Tibial nerve (tissue), 4 donors: ENCODE measurements at places on chromosomes 2 and 18.

- no peak for DNase-seq
- no peaks in the 10 kb centered on the region for H3K36me3 ChIP-seq
- no peaks in the 10 kb centered on the region for H3K27me3 ChIP-seq
- no peak overlapping the region for H3K4me3 ChIP-seq
- H3K27ac ChIP-seq: no peak overlapping the region
These were observed 110.5 kb downstream of the CCDC148 start for GRCh38 chr2:158346032-158346431.

GRCh38 chr2:108450863-108451262, 1.9 kb downstream of the GCC2 start:
- H3K27ac ChIP-seq: no peak overlapping the region
- peaks cover 46% of the 10 kb centered on the region for H3K36me3 ChIP-seq
- DNase-seq: no peak
- H3K4me3 ChIP-seq: no peak overlapping the region
- H3K4me1 ChIP-seq: no peaks in the 10 kb centered on the region
- no peaks in the 10 kb centered on the region for H3K27me3 ChIP-seq

- H3K4me1 ChIP-seq: no peaks in the 10 kb centered on the region
- no peaks in the 10 kb centered on the region for H3K36me3 ChIP-seq
- no peak overlapping the region for H3K27ac ChIP-seq
These were observed 4.1 kb upstream of the TTR start for GRCh38 chr18:31587529-31587928.

GRCh38 chr2:238203973-238204683, 633 bp upstream of the ILKAP start:
- H3K36me3 ChIP-seq: no peaks in the 10 kb centered on the region
- H3K4me1 ChIP-seq: no peaks in the 10 kb centered on the region
- no peaks in the 10 kb centered on the region for H3K27me3 ChIP-seq

- H3K27ac ChIP-seq: no peak overlapping the region
- no peaks in the 10 kb centered on the region for H3K36me3 ChIP-seq
- no peaks in the 10 kb centered on the region for H3K4me1 ChIP-seq
- no peaks in the 10 kb centered on the region for H3K27me3 ChIP-seq
These were observed 70.7 kb downstream of the NABP1 start for GRCh38 chr2:191748528-191749180.

DNA sequence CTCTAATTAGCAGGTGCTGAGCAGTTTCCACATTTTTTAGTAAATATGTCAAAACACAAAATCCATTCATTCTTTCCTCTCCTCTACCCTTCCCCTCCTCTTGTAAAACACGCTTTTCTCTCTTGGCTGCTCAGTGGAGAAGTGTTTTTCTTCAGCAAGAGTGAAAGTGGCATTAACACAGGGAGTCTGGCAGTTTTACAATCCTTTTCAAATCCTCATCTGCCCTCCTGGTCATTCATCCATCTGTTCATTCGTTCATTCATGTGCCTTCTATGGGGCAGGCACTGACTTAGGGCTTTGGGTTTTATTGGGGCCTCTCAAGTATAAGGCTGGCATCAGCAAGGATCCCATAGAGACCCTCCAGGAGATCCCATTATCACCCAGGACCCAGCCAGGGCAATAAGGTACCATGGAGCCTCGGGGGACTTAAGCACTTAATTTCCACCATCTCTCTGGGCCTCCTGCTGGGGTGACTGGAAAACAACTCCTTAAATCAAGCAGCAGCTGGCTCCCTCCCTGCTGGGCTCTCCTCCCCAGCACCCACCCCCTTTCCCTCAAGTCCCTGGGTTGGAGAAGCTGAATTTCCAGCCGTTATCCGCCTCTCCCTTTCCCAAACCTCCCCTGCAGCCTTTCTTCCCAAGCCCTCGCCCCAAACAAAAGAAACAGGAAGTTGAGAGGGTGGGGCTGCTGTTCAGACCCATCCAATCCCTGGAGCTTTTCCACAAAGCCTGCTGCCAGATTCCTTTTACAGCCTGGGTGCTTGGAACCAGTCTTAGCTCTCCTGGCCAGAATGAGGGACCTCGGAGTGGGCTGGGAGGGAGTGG, 32.6 kb downstream of the MARCHF4 start:
- peak overlapping the region; percentile 16 for H3K27ac ChIP-seq
- H3K27me3 ChIP-seq: no peaks in the 10 kb centered on the region
- no peaks in the 10 kb centered on the region for H3K36me3 ChIP-seq

- no peaks in the 10 kb centered on the region for H3K27me3 ChIP-seq
- no peak overlapping the region for H3K4me3 ChIP-seq
- peaks cover 18% of the 10 kb centered on the region for H3K4me1 ChIP-seq
- H3K27ac ChIP-seq: no peak overlapping the region
- DNase-seq: no peak
- H3K36me3 ChIP-seq: no peaks in the 10 kb centered on the region
These were observed 311.7 kb upstream of the PKDCC start for GRCh38 chr2:41736105-41736567.

DNA sequence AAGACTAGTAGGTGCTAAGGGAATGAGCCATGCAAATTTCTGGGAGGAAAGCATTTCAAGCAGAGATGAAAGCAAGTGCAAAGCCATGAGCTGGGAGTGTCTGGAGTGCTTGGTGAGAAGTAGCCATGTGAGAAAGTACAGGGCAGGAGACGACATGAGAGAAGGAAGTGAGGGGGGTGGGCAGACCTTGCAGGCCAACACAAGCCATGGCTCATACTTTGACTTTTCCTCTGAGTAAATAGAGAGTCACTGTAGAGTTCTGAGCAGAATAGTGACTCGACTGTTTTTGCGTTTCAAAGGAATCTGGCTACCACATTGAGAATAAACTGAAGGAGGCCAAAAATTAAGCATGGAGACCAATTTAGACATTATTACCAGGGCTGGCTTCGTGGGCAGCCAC, 42.2 kb downstream of the SCN2A start:
- H3K27ac ChIP-seq: no peak overlapping the region
- no peak for DNase-seq
- no peaks in the 10 kb centered on the region for H3K27me3 ChIP-seq
- no peak overlapping the region for H3K4me3 ChIP-seq
- H3K4me1 ChIP-seq: no peaks in the 10 kb centered on the region

- H3K27me3 ChIP-seq: no peaks in the 10 kb centered on the region
- H3K27ac ChIP-seq: no peak overlapping the region
- no peak for DNase-seq
- H3K36me3 ChIP-seq: no peaks in the 10 kb centered on the region
- H3K4me3 ChIP-seq: no peak overlapping the region
These were observed 765.2 kb upstream of the POU3F3 start for GRCh38 chr2:104088745-104089144.

GRCh38 chr2:205593891-205594290, 88.4 kb upstream of the NRP2 start:
- no peak overlapping the region for H3K4me3 ChIP-seq
- H3K27me3 ChIP-seq: no peaks in the 10 kb centered on the region

- H3K4me1 ChIP-seq: no peaks in the 10 kb centered on the region
- no peaks in the 10 kb centered on the region for H3K27me3 ChIP-seq
- no peaks in the 10 kb centered on the region for H3K36me3 ChIP-seq
- no peak for DNase-seq
- H3K27ac ChIP-seq: no peak overlapping the region
- H3K4me3 ChIP-seq: no peak overlapping the region
These were observed 91.1 kb upstream of the ZNF804A start for GRCh38 chr2:184507254-184507653.

DNA sequence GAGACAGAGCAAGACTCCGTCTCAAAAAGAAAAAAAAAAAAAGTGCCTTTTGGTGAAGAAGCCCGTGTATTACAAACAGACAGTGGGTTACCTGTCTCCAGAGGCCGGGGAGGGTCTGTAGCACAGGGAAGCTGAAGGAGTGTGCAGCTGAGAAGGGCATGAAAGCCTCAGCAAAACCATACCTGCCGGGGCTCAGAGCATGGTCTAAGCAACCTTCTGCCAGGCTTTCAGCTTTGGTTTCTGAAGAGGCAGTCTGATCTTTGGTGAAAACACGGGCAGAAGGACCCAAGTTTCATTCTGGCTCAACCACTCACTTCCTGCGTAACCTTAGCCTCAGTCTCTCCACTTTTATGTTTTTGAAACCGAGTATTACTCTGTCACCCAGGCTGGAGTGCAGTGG, 21.5 kb downstream of the SH2D6 start:
- no peaks in the 10 kb centered on the region for H3K36me3 ChIP-seq
- no peak for DNase-seq
- no peaks in the 10 kb centered on the region for H3K27me3 ChIP-seq

GRCh38 chr18:944440-944839, 39.8 kb downstream of the ADCYAP1 start:
- no peak overlapping the region for H3K27ac ChIP-seq
- no peaks in the 10 kb centered on the region for H3K4me1 ChIP-seq
- no peak overlapping the region for H3K4me3 ChIP-seq
- no peaks in the 10 kb centered on the region for H3K36me3 ChIP-seq
- H3K27me3 ChIP-seq: no peaks in the 10 kb centered on the region

- DNase-seq: no peak
- H3K27ac ChIP-seq: peak overlapping the region; percentile 85
- no peak overlapping the region for H3K4me3 ChIP-seq
- peaks cover 22% of the 10 kb centered on the region for H3K4me1 ChIP-seq
These were observed 136.2 kb downstream of the LAMA3 start for GRCh38 chr18:23825496-23825895.

DNA sequence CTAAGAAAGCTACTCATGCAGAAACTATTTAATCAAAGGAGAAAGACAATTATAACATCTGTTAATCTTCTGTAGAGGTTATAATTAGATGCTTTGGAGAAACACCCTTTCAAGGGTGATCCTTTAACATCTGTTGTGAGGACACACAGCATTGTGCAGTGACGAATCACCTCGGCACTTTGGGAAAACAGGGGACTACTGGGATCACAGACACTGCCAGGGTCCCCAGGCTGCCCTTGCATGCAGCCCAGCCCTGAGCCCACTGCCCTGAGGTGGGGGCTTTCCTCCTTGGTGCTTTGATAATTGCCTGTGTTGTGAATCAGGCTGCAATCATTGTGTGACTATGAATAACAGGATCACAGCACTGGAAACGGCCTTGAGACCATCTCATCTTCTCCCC, 10.6 kb downstream of the NCKAP5 start:
- H3K27me3 ChIP-seq: no peaks in the 10 kb centered on the region
- H3K4me3 ChIP-seq: no peak overlapping the region
- H3K27ac ChIP-seq: no peak overlapping the region
- no peaks in the 10 kb centered on the region for H3K4me1 ChIP-seq

GRCh38 chr2:230866756-230867523, 2.2 kb downstream of the ITM2C start:
- peak overlapping the region; percentile 84 for H3K27ac ChIP-seq
- H3K36me3 ChIP-seq: no peaks in the 10 kb centered on the region
- H3K4me1 ChIP-seq: peaks cover 27% of the 10 kb centered on the region
- no peak overlapping the region for H3K4me3 ChIP-seq
- no peak for DNase-seq
- peaks cover 21% of the 10 kb centered on the region for H3K27me3 ChIP-seq

GRCh38 chr2:229943171-229943570, 20.9 kb downstream of the FBXO36 start:
- no peak overlapping the region for H3K4me3 ChIP-seq
- H3K36me3 ChIP-seq: peaks cover 6% of the 10 kb centered on the region
- no peaks in the 10 kb centered on the region for H3K27me3 ChIP-seq
- no peaks in the 10 kb centered on the region for H3K4me1 ChIP-seq
- DNase-seq: no peak
- H3K27ac ChIP-seq: no peak overlapping the region

GRCh38 chr18:36284671-36285295, 12.7 kb upstream of the FHOD3 start:
- H3K27ac ChIP-seq: no peak overlapping the region
- H3K4me3 ChIP-seq: no peak overlapping the region
- H3K36me3 ChIP-seq: no peaks in the 10 kb centered on the region
- no peaks in the 10 kb centered on the region for H3K27me3 ChIP-seq

GRCh38 chr2:44549856-44550255, 188.1 kb downstream of the CAMKMT start:
- no peak overlapping the region for H3K27ac ChIP-seq
- no peaks in the 10 kb centered on the region for H3K36me3 ChIP-seq
- no peak overlapping the region for H3K4me3 ChIP-seq
- no peaks in the 10 kb centered on the region for H3K4me1 ChIP-seq
- no peaks in the 10 kb centered on the region for H3K27me3 ChIP-seq

GRCh38 chr2:20650877-20651730, at the start of gene HS1BP3:
Gene HS1BP3, minus strand, starts transcription at chr2:20651098. Its CDS starts 35 bp downstream, at chr2:20651063.
- H3K4me1 ChIP-seq: peaks cover 44% of the 10 kb centered on the region
- no peaks in the 10 kb centered on the region for H3K27me3 ChIP-seq
- H3K27ac ChIP-seq: peak within 1 kb of the TSS; percentile 81
- no peaks in the 10 kb centered on the region for H3K36me3 ChIP-seq
- peak within 1 kb of the TSS; percentile 100 for H3K4me3 ChIP-seq

GRCh38 chr2:113700186-113700841, 56.1 kb downstream of the SLC35F5 start:
- no peak overlapping the region for H3K27ac ChIP-seq
- H3K4me1 ChIP-seq: no peaks in the 10 kb centered on the region
- no peaks in the 10 kb centered on the region for H3K36me3 ChIP-seq
- H3K4me3 ChIP-seq: no peak overlapping the region
- no peak for DNase-seq
- no peaks in the 10 kb centered on the region for H3K27me3 ChIP-seq

GRCh38 chr2:17232776-17233556, 285.3 kb downstream of the RAD51AP2 start:
- H3K27ac ChIP-seq: no peak overlapping the region
- no peaks in the 10 kb centered on the region for H3K4me1 ChIP-seq
- DNase-seq: no peak
- no peak overlapping the region for H3K4me3 ChIP-seq
